Fibroblast of villous mesenchyme (primary cell): ENCODE measurements at places on chromosomes 1 and 21. TPM values are rescaled to one million over a fixed set of nuclear protein-coding genes. Genes with fewer than 3 reads are reported as not detected.

UBE4B gene
- total RNA-seq: 42.8 and 47.9 TPM in 2 replicates

DHCR24 gene
- total RNA-seq: 186 and 297 TPM in 2 replicates

OLFML2B gene
- total RNA-seq: 4.8 and 5.2 TPM in 2 replicates

LYPLAL1 gene
- 15.5 and 25.9 TPM in 2 replicates for total RNA-seq

FAM72B gene
- total RNA-seq: 0.97 and 5.2 TPM in 2 replicates

NPR1 gene
- 1.6 and 3.9 TPM in 2 replicates for total RNA-seq

DNA sequence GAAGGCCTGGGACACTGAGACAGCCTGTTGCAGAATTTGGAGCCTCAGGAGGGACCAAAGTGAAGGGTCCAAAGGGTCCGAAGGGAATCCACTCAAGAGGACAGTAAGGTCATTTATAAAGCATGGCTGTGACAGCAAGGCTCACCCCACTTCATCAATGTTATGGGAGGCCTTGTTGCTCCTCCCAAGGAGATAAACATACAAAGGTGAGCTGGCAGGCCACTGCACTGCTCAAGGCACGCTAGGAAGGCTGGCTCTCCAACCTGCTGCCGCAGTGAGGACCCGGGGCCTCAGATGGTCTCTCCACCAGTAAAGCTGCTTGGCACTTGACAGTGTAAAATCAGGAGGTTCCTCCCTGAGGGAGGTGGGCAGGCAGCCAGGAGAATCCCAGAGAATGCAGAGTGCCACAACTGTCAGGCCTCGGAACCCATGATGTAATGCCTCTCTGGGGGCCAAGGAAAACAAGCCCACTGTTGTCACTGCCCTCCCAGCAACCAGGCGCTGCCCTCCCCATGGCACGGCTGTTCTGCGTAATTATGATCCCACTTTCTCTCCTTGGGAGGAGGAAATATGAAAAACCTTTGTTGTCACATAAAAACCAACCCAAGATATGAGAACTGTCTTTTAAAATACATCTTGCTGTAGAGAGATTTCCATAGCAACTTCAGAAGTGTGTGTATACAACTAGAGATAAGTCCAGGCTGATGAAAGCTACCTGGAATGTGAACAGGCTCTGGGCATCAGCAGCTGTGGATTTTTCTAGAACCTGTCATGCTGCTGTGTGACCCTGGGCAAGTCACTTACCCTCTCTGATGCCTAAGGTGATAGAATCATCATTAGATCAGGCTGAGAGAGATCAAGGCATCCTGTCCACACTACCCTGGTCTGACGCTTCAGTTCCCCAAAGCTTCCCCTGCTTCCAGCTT is 102.5 kb downstream of the KCNN3 start:
- peak; percentile 38 for DNase-seq

DNA sequence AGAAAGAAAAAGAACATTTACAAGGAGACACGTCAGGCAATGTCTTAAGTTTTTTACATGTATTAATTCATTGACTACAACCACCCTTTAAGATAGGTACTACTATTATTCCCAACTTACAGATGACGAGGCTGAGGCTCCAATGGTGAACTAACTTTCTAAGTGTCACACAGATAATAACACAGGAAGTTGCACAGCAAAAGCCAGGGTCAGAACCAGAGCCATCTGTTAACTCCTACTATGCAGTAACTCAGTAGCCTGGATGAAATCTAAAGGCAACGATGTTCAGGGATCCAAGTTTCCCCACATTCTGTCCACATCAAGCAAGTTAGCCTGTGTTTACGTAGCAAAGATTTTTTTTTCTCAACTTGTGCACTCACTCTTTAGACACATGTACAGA is 371.7 kb downstream of the PTPRC start:
- no peak for DNase-seq

DNA sequence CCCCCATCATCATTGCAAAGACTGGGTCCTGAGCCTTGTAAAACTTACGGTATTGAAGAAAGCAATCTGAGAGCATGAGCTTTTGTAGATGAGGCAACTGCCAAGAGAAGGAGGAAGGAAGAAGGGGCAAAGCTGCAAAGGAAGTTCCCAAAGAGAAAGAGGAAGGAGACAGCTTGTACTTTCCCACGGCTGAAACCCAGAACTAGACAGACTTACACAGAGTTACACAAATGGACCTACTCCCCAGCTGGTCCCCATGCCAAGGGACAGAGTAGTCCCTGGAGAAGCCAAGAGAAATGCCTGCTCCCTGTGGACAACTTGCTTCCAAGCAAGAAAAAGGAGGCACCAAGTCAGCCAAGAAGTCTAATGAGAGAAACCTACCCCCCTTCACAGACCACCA is 22.6 kb downstream of the SLC5A9 start:
- no peak for DNase-seq

DNA sequence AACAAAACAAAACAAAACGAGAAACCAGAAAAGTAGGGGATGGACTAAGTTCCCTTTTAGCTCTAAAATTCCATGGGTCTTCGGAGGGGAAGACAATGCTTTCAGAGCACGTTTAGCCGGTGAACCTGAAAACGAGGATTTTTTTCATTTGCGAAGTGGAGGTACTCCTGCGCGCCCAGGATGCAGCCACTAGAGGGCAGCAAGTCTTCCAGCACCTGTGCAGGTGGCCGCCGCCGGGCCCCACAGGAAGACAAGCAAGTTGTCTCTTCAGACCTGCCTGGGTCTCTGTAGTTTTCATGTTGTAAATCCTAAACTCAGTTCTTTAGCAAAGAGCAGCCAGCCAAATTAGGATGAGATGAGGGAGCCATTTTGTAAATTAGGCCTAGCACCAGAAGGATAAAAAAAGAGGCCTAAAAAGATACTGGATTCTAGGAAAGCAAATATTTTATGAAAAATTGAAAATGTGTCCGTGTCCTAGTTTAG is 17.7 kb upstream of the SNX27 start:
- peak; percentile 68 for DNase-seq

- DNase-seq: no peak
These were observed 177.3 kb upstream of the ETV3 start for GRCh38 chr1:157315544-157315943.

DNA sequence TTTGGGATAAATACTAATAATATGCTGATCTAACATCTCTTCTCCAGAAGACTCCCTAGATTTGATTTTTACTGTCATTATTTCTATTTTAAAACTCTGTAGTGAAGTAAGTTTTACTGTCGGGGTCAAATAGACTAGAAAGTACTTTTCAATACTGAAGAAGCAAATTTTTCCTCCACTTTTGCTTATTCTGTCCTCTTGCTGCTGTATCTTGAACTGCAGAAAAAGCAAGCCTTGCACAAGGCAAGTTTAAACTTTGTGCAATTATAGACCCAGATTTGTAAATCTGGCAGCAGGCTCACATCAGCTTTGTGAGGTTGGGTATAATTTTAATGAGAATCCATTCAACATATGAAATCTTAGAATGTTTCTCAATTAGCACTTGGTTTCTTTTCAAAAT is 151.1 kb upstream of the ETS2 start:
- no peak for DNase-seq

GRCh38 chr21:33640697-33641351 is 717 bp downstream of the CRYZL1 start:
- peak; percentile 31 for DNase-seq

DNA sequence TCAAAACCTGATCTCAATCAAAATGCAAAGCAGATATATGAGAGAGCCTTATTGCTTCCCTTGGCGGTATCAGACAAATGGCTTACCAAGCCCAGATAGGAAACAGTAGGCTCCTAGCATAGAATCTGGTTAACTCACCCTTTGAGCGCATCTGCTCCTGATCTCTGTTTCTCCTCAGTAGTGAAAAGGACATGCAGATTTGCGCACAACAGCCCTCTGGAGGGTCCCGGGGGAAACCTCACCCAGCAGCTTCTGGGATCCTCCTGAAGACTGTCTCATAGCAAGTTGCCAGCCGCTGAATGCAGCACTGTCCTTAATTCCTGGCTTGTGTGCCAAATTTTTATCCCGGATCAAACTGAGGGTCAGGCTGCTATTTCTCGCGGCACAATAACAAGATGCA is 192.2 kb downstream of the FASLG start:
- peak; percentile 65 for DNase-seq

DNA sequence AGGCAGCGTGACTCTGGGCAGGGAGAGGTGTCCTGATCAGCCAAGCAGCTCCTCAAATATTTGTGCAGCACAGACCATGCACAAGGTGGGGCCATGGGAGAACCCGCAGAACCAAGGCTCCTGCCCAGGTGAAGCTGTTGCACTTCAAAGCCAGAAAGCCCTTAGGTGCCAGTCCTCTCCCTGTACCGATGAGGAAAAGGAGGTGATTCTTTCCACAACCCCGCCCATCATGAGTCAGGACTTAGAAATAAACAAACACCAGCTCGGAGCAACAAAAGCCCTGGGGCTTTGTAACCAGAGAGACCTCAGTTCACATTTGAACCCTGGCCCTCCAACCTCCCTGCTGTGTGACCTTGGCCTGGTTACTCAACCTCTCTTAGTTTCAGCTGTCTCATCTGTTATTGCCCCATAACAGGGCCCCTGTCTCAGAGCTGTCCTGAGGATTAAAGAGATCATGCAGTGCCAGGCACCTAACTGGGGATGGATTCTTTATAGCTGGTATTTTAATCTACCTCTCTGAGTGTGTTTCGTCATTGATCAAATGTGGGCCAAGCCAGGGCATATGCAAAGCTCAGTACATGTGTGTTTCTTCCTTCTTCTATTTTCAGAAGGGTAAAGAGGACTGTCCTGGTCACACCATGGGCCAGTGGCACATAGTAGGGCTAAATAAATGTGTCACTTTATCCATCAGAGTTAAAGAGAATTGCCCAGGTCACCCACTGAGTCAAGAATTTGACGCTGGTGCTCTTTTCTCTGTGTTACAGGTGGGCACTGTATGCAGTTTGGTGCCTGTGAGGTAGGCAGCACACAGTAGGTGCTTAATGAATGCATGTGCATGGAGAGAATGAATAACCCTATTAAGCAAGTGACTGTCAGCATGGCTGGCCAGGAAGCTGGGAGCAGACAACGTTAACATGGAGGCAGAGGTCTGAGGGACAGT is 1.4 kb downstream of the LDLRAD1 start:
- DNase-seq: peak; percentile 73

DNA sequence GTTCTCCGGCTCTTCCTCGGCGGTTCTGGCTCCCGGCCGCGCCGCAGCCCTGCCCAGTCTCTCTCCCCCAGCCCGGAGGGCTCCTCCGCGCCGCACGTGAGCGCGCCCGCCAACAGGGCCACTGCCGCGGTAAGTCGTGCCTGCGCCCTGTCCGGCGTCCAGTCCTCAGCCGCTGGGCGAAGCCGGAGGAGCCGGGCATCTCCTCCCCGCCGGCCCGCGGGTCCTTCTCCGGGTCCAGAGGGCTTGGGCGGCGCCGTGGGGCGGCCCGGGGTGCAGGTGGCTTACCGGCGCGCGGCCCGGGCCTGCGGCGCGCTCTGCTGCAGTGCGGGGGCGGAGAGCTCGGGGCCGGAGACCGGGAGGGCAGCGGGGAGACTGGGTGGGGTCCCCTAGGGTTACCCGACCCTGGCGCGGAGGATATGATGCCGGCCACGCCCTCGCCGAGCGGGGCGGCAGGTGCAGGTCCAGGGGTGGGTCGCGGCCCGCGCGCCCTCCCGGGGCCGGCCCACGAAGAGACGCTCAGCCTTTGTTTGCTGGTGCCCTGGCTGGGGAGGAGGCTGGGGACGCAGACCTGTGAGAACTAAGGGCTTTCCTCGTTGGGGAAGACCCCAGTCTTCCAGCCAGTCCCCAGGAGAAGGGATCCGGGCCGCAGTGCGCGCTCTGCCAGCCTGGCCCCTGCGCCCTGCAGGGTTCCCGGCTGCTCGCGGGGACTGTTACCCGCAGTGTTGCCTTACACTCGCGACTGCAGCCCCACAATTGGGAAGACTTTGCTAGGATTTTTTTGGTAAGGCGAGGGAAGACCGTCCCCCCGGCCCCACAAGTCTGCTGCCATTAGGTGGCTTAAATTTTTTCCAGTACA is at the start of gene DOP1B:
TSS of gene DOP1B (plus strand) at position 10 of the 856 bp plus-strand sequence. CDS start 7,910 bp downstream, outside the sequence.
- DNase-seq: no peak

DNA sequence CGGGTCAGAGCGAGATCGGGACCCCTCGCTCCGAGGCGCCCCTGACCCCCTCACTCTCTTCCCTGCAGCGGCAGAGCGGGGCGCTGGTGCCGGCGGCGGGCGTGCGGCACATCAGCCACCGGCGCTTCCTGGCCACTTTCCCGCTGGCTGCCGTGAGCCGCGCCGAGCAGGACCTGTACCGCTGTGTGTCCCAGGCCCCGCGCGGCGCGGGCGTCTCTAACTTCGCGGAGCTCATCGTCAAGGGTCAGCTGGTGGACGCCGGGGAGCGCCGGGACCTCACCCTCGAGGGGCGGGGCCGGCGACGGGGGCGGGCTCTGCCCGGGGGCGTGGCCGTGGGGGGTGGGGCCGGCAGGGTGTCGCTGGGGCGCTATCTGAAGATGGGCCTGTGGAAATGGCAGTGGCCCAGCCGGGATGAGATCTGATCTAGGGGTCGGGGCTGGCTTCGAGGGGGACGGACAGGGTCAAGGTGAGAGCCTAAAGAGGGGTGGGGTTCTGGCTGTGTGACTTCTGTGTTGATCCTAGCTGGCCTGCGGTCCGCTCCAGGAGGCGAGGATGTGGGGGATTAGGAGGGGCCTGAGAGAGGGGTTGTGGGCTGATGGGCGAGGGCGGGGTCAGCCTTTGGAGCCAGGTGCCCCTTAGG is 23.6 kb downstream of the PTPRU start:
- peak; percentile 51 for DNase-seq

DNA sequence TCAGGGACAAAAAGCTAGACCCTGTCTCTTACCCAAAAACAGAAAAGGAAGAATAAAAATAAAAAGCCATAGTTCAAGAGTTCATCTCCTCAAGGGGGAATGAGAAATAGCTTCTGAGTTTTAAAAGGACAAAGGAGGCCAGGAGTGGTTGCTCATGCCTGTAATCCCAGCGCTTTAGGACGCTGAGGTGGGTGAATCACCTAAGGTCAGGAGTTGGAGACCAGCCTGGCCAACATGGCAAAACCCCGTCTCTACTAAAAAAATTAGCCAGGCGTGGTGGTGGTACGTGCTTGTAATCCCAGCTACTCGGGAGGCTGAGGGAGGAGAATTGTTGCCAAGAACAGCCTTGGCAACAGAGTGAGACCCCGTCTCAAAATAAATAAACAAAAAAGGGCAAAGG is 38.6 kb upstream of the CPLANE2 start:
- DNase-seq: no peak
